ENCODE measurements at places on chromosomes 2 and 18.

DNA sequence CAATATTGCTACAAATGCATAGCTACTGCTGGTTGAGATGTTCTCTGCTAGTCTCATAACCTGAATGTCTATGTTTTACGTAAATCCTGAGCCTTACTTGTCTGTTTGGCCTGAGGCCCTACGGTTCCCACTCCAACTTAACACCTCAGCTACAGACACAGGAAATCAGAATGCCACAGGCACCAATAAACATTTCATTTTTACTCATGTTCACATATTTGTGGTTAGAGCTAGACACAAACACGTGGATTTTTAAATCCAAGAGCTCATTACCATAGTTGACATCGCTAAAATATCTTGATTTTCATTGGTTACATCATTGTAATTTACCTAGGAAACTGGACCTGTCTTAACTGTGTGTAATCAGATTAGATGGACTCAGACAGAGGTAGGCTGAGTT is 263.8 kb upstream of the CDH19 start:
- DNase-seq: no peak

DNA sequence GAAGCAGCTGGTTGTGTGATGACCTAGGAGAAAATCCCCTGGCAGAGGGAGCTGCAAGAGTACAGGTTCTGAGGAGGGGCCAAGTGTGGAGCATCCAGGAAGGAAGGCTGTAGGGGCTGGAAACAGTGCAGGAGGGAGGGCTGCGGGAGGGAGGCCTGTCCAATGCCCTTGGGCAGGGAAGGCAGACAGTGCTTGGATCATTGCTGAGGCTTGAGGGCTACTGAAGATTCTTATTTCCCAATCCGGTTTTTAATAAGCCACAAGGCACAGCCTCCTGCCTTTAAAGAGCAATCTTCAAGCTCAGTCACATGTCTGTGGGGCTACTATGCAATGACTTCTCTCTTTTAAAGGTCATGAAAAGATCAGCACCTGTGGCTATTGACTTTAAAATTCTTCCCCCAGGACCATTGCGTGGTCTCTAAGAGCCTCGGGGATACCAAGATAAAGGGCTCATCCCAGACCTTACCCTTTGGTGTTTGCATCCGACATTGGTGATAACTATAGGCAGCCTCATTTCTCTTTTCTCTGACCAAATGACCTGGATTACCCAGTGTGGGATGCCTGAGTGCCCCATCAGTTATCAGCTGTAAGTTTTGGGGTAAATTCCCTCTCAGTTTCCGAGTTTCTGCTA is 149.6 kb downstream of the DOCK10 start:
- no peak for DNase-seq

- DNase-seq: no peak
Observed at GRCh38 chr2:197908990-197909776, 104.8 kb downstream of the PLCL1 start.

GRCh38 chr2:150152230-150152629 is 335.2 kb downstream of the RND3 start:
- no peak for DNase-seq

DNA sequence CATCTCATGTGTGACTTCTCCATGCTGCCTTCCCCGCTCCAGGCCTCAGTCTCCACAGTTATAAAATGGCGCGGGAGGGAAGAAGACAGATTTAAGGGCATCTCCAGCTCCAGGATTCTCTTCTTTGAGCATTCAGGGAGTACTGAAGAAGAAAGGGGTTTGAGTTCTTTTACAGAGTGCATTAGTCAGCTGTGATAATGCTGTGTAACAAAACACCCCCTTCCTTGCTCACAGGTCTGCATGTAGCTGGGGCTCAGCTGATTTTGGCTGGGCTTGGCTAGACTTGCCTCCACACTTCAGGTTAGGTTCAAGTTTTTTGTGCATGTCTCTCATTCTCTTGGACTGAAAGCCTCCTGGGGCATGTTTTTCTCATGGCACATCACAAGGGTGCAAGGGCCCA is 8.0 kb upstream of the SLC66A3 start:
- DNase-seq: no peak

- no peak for DNase-seq
Observed at GRCh38 chr2:200814276-200814815, 2.6 kb downstream of the BZW1 start.

DNA sequence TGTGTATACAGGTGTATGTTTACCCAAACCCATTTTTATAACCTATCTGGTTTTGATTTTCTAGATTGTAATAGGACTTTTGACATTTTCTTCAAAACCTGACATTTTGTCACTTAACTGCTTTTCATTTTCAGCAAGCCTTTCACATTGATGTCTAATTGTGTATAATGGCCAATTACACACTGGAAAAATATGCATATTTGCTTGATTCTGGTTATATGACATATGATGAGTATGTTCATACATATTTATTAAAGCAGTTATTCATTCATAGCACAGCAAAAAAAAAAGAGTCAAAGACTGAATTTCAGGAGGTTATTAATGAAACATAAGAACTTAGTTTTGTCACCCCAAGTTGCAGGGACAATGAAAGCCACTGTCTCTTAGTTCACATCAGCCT is 307.7 kb upstream of the TNP1 start:
- no peak for DNase-seq

- DNase-seq: no peak
Observed at GRCh38 chr18:63518178-63519012, 23.8 kb upstream of the SERPINB12 start.

GRCh38 chr18:55343396-55344073 is 244.5 kb downstream of the TCF4 start:
- no peak for DNase-seq

DNA sequence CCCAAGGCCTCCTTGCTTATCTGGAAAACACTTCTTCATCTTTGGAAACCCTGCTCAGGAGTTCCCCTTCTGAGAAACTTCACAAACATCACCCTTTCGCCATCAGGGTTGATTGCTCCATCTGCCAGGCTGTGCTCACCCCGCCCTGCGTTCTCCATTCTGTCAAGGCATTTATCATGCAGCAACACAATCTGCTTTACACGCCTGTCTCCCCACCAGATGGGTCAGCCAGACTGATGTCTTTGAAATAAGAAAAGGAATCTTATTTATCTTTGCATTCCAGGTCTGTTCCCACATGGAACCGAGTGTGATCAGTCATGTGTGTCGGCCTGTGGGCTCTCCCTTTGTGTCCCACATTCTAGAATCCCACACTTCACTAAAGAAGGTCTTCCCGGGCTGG is 110.0 kb upstream of the ARL4C start:
- no peak for DNase-seq

DNA sequence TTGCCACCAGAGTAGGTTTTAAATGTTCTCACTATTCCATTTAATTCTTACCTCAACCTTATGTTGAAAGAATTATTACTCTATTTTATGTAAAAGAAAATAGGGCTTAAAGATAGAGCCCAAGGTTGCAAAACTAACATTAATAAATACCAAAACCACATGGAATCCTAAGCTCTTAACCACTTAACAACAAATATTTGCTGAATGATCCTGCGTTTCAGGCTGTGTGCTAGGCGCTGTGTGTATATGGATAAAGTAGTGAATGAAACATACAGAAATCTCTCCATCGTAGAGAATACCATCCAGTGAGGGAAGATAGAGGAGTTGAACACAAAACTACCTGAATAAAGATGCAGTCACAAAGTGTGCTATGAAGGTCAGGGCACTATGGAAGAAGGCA is 485.1 kb downstream of the THSD7B start:
- DNase-seq: no peak

DNA sequence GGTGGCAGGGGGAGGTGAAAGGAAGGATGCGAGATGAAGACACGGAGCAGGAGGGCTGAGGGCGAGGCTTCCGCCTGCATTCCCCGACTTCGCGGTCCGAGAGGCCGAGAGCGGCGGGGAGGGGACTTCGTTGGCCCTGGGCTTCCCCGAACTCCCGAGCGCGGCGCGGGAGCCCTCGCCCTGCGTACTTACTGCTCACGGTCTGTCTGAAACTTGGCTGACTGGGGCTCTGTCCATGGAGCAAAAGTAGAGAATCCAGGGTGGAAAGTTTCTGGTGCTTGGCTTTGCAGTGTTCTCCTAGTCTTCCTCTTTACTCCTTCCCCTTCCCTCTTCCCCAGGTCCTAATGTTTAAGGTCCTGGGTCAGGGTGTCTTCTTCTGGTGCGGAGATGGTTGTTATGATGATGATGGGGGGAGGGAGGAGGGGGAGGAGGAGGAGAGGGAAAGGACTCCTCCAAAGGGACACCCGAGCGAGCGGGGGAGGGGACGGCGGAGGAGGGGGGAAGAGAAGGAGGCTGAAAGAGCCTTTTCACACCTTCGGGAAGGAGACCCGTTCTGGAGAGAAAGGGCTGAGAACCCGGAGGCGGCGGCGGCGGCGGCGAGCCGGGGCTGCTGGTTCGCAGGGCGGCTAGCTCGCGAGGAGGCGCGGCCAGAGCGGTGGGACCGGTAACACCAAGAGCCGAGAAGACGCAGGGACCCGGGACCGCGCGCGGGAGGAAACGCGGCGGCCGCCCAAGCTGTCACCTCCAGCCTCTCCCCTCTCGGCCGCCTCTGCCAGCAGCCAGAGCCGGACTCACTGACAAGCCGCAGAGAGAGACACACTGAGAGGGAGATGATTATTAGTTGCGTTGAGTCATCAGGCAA is at the start of gene SATB2:
Gene SATB2, minus strand, starts transcription at position 793 of the 862 bp plus-strand sequence. CDS start 1,902 bp downstream, outside the sequence.
- no peak for DNase-seq

DNA sequence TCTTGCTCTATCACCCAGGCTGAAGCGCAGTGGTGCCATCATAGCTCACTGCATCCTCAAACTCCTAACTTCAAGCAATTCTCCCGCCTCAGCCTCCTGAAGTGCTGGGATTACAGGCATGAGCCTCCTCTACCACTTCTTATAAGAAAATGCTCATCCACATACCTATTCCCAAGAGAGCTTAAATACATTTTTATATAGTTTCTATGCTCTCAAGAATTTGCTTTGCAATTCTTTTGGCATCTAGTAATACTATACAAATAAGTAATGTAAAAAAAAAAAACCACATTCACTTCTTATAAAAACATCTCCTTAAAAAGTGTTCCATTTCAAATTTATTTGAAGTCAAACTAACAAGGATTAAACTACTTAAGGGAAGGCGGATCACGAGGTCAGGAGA is 197.3 kb downstream of the DNAH7 start:
- no peak for DNase-seq

DNA sequence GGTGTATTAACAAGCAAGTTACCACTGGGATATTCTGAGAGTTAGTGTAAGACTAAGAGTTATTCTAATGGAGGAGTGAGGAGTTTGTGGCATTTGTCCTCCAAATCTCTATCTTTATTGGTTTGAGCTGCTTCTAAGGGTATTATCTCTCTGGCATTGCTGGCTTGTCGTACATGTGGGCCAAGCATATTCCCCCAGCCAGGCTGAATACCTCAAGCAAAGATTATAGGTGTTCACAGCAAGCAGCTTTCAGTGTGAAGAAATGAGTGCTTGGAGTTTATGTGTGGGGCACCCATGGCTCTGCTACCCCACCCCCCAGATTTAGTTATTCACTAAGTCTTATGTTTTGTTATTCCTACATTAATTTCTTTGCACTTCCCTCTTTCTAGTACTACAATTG is 193.6 kb upstream of the FANCL start:
- no peak for DNase-seq

GRCh38 chr2:86577817-86578456 is 14.7 kb upstream of the CHMP3 start:
- DNase-seq: no peak

DNA sequence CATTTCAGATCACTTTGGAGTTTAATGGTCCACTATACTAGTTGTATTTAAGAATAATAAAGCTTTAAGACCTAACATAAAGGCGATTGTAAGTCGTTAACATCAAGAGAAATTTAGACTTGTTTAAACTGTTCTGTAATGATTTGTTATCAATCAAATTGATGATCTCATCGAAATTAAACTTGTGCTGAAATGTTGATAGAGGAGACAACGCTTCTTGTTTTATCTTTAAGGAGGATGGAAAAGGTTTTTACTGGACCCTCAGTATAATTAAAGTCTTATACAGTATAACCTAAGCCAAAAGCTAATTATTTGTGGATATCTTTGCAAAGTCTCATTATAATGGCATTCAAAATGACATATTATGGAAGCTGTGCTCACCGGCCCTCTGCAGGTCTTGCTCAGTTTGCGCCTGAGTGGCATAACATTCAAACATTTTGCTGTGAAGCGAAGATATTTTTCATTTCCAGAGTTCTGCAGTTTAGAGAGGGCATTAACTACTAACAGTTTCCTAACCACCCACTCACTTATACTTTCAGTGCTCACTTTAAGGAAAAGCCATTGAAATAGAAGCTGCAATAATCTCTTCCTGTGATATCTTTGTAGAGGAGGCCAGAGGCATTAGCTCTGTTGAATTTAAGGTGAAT is 1.4 kb upstream of the SERTAD2 start:
- DNase-seq: no peak

GRCh38 chr2:100731535-100731981 is 88.4 kb upstream of the NPAS2 start:
- no peak for DNase-seq

DNA sequence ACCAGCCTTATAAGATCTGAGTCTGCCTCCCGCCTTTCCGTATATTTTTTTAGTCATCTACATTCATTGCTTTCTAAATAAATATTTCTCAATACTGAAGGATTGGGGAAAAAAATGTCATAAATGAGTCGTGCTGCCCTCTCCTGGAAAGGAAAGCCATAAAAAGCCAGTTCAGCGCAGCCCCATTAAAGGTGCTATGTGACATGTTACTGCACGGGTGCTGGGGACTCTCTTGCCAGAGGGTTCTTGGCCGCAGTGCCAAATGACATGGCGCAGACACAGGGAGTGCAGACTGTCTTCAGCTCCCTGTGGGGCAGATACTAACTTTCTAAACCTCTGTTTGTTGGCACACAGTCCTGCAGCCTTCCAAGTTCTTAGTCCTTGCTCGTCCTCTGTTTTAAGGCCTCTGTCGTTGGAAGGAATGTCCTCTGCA is 53.7 kb upstream of the MAP3K20 start:
- no peak for DNase-seq

DNA sequence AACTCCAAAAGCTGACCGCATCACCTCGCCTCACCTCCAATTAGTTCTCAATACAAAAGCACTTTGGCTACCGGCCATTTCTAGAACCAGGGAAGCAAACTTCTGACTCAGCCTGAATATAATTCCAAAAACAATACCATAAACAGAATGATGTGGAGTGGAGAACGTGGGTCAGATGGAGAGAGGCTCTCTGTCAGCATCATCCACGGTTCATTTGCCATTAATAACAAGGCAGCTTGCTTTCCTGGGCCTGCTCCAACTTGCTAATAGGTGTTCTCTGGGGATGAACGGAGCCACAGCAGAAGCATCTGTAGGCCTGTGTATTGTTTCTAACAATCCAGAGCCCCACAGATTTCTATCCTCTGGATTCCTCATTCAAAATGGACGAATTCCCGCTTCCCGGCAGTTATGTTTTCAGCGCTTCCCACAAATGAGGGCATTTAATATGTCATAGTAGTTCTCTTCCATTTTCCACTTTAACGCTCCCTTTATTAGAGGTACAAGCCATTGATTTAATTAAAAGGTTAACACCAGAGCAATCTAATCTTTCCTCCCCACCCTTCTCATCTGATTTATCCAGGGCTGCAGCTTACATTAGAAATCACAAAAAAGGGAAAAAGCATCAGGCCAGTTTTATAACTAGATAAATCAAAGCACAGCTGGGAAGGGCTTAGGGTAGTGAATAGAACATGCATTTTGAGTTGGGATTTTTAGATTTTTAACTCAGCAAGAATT is 23.2 kb upstream of the CNTNAP5 start:
- DNase-seq: no peak

GRCh38 chr18:13537022-13537780 is 189.2 kb downstream of the FAM210A start:
- DNase-seq: no peak

Measured in stimulated activated CD4-positive, alpha-beta T cell treated with anti-CD3 and anti-CD28 coated beads, Interleukin-15, amount 100 ng/mL, for 1 hour (primary cell).